Activated T-helper 1 cell treated with Interleukin-2 at 50 U/mL for 16 hours (primary cell): ENCODE measurements at places on chromosomes 1 and 21.

GRCh38 chr21:28423521-28424190 is 569.0 kb downstream of the LTN1 start:
- no peak for DNase-seq

- no peak for DNase-seq
These were observed 121.1 kb downstream of the PTPRU start for GRCh38 chr1:29357452-29357851.

DNA sequence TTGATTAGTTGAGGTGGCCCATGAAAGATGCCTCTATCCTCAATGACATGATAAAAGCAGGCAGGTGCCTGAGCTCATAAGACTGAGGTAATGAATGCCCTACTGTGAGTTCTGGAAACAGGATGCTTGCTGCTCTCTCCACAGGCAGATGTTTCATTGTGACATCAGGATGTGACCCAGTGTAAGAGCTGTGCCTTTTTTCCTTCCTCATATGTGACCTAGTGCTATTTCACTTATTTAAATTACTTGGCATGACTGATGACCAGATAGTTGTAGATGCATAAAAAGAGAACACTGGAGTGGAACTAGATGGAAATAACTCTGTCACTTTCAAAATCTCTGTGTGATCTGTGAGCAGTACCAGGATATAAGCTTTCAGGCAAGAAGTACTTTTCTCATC is 31.9 kb downstream of the KIF14 start:
- no peak for DNase-seq

DNA sequence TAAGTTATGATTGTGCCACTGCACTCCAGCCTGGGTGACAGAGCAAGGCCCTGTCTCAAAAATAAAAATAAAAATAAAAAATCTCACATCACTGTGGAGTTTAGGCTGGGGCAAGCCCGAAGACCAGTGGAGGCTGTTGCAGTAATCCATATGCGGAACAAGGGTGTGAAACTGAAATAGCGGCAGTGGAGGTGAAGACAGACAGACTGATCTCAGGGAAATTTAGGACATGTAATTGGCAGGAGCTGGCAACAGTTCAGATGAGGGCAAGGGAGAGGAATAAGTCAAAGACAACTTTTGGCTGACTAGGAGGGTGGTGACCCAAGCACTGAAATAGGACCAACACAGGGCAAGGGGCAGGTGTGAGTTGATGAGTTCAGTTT is 8.4 kb downstream of the ARMH1 start:
- DNase-seq = no peak

- no peak for DNase-seq
These were observed 8.7 kb downstream of the TRIM11 start for GRCh38 chr1:228397966-228398365.

GRCh38 chr1:59595774-59596173 is 219.0 kb upstream of the HOOK1 start:
- no peak for DNase-seq

- DNase-seq = no peak
These were observed 8.1 kb upstream of the ZNF687 start for GRCh38 chr1:151273924-151274466.
